ENCODE measurements at places on chromosomes 7 and 10.

- DNase-seq, result no peak
Measured at GRCh38 chr7:5754981-5755599, 26.4 kb downstream of the RNF216 start.

GRCh38 chr10:72068901-72069446, 19.4 kb downstream of the SPOCK2 start:
- DNase-seq, result no peak

GRCh38 chr7:114622221-114622620, 207.6 kb downstream of the FOXP2 start:
- no peak for DNase-seq

DNA sequence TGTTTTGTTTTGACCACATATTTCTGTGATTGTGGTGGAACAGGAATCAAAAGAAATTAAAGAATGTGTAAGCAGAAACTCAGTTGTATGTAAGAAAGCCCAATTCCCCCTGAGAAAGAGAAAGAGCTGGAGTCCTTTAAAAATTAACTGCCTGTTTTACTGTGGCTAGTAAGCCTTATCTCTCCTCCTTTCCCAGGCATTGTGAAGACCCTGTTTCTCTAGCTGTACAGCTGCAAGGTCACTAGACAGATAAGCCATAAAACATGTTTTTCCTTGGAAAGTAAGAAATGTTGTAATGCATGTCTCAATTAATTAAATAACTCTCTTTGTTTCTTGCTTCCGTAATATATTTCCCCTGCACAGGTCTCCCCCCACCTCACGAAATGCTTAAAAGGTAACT, 53.5 kb downstream of the OR13A1 start:
- no peak for DNase-seq

DNA sequence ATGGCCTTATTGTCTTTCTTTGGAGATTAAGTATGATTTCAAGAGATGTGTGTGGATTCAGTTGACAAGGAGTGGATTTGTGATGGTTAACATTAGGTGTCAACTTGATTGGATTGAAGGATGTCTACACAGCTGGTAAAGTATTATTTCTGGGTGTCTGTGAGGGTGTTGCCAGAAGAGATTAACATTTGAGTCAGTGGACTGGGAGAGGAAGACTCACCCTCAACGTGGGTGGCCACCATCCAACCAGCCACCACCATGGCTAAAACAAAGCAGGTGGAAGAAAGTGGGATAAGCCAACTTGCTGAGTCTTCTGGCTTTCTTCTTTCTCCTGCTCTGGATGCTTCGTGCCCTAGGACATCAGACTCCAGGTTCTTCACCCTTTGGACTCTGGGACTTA, 76.1 kb downstream of the GPR37 start:
- DNase-seq, result no peak

All from stromal cell of bone marrow (primary cell).